ENCODE measurements at places on chromosomes 6 and 20.
A peak's percentile ranks its signal among the peaks of the same experiment; 100 is the strongest.

DNA sequence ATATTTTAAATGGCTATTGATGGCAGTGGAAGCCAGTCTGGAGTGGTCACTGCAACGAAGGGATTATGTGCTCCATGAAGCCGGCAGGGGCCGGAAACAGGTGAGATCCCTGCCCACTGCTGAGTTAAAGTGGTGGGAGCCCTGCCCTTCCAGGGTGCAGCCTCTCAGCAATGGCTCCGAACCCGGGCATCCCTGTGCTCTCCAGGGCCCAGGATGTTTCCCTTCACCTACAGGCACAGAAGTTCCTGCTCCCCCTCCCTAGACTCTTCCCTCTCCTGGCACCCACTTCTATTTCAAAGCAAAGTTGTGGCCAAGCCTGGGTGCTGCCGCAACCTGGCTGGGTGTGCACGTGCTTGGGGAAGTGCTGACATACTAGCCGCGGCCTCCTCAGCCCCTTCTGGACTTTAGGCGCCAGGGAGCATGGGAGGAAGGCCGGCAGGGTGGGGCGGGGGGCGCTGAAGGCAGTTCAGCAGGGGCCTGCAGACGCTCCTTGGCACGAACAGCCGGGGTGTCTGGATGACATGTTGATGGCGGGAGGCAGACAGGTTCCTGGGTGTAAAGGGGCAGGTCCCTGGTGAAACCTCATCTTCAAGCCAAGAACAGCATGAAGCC lies 452.3 kb downstream of the HTR1B start:
- no peaks in the 10 kb centered on the region for H3K4me1 ChIP-seq
- no peak overlapping the region for H3K4me3 ChIP-seq
- no peak overlapping the region for H3K27ac ChIP-seq
- DNase-seq, result no peak
- no peaks in the 10 kb centered on the region for H3K27me3 ChIP-seq

DNA sequence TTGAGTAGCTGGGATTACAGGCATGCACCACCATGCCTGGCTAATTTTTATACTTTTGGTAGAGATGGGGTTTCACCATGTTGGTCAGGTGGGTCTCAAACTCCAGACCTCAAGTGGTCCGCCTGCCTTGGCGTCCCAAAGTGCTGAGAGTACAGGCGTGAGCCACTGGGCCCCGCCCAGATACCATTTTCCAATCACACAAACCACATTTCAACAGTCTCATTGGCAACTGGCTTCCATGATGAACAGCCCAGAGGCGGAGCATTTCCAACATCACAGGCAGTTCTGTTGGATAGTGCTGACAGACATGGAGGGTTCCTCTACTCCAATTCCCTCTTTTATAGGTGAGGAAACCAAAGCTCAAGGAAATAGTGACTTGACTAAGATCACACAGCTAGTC lies 43.9 kb upstream of the PLCB4 start:
- no peaks in the 10 kb centered on the region for H3K4me1 ChIP-seq
- no peak for DNase-seq
- H3K36me3 ChIP-seq, result no peaks in the 10 kb centered on the region
- H3K27ac ChIP-seq, result no peak overlapping the region
- H3K4me3 ChIP-seq, result no peak overlapping the region

DNA sequence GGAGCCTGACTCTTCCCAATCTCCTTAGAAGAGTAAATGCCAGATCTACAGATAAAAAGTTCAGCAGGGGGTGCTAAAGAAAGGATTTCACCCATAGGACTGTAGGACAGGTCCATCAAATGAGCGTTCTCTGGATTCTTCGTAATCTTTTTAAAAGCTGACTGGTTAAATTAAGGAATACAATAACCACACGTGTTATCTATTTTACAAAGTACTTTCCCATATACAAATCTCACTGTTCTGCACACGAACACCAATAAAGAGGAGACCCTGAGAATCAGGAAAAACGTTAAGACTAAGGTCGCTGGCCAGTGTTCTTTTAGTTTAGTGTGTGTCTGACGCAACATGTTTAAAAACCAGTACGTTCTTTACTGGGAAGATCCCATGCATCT lies 542 bp downstream of the TUBE1 start:
- H3K4me1 ChIP-seq, result peaks cover 12% of the 10 kb centered on the region
- no peaks in the 10 kb centered on the region for H3K27me3 ChIP-seq
- H3K4me3 ChIP-seq, result peak overlapping the region; percentile 92
- no peaks in the 10 kb centered on the region for H3K36me3 ChIP-seq

DNA sequence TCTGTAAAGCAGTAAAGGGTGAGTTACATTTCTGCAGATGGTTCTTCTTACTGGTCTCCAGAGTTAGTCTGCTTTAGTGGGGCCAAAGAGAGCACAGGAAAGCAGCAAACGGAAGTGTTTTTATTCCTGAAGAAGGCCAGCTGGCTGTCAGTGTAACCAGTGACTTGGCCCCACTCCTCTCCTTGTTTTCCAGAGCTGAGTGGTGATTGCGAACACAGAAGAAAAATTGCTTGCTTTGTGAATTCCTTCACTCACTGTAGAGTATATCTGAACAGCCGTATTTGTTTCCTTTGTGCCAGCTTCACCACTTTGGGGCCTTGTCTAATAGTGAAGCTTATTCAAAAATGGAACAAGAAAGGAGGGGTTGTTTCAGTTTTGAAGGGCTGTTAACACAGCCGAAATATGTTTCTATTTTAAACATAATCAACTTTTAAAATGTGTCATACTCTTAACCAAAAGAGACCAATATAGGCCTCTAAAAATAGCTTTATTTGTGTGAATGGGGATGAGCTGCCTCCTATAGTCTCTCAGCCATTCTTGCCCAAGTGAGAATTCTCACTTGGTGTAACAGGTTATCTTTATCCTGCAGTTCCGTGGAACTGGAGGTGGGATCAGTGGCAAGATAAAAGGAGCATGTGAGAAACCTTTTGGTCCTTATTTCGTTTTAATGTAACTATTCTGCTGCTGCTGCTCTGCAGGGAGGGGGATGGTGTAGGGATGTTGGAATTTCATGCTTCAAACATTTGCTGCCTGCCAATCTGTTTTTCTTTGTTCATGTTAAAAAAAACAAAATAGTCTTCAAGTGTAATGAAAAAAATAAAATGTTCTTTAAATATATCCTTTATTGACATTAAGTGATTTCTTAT lies 37.8 kb downstream of the ZC2HC1B start:
- no peak overlapping the region for H3K4me3 ChIP-seq
- no peaks in the 10 kb centered on the region for H3K36me3 ChIP-seq
- no peaks in the 10 kb centered on the region for H3K4me1 ChIP-seq
- no peak for DNase-seq

DNA sequence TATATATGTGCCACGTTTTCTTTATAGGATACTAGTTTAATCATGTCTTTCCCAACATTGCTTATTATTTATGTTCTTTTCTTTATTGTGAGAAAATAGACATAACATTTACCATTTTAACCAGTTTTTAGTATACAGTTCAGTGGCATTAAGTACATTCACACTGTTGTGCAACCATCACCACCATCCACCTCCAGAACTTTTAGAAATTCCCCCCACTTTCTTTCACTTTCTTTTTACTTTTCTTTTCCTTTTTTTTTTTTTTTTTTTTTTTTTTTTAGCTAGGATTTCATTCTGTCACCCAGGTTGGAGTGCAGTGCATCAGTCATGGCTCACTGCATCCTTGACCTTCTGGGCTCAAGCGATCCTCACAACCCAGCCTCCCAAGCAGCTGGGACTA lies 18.5 kb downstream of the RBCK1 start:
- H3K27me3 ChIP-seq, result no peaks in the 10 kb centered on the region
- H3K36me3 ChIP-seq, result peaks cover 89% of the 10 kb centered on the region
- DNase-seq, result no peak
- no peak overlapping the region for H3K4me3 ChIP-seq

- H3K27me3 ChIP-seq, result no peaks in the 10 kb centered on the region
- DNase-seq, result no peak
- H3K4me1 ChIP-seq, result no peaks in the 10 kb centered on the region
- no peak overlapping the region for H3K27ac ChIP-seq
- no peak overlapping the region for H3K4me3 ChIP-seq
Measured at GRCh38 chr6:21522143-21522747, 71.3 kb upstream of the SOX4 start.

GRCh38 chr6:113493991-113494390 lies 363.2 kb upstream of the MARCKS start:
- H3K4me3 ChIP-seq, result no peak overlapping the region
- DNase-seq, result no peak
- H3K27me3 ChIP-seq, result no peaks in the 10 kb centered on the region
- no peaks in the 10 kb centered on the region for H3K4me1 ChIP-seq
- no peak overlapping the region for H3K27ac ChIP-seq
- H3K36me3 ChIP-seq, result no peaks in the 10 kb centered on the region

- H3K27ac ChIP-seq, result peak overlapping the region; percentile 74
- no peaks in the 10 kb centered on the region for H3K27me3 ChIP-seq
- H3K4me1 ChIP-seq, result peaks cover 58% of the 10 kb centered on the region
- H3K36me3 ChIP-seq, result no peaks in the 10 kb centered on the region
- no peak overlapping the region for H3K4me3 ChIP-seq
- DNase-seq, result no peak
Measured at GRCh38 chr20:53838311-53838868, 232.0 kb downstream of the BCAS1 start.

DNA sequence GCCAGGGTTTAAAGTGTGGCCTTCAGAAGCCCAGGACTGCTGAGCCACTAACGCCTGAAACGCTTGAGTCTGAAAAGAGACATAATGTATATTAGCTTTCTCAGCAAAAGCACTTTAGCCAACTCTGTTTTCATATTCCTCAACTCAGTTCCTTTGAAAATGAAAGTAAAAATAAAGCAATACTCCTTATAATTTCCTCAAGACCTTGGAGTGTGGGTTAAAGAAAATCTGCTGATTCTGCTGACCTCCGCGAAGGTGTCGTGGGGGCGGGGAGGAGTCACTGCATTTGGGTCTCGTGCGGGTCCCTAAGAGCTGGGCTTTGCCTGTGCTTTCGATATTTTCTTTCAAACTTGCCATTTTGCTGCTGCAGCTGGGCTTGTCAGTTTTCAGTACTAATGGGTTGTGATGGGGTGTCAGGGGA lies 142.2 kb upstream of the ARID1B start:
- DNase-seq, result no peak
- no peaks in the 10 kb centered on the region for H3K36me3 ChIP-seq
- H3K4me1 ChIP-seq, result no peaks in the 10 kb centered on the region
- peak overlapping the region; percentile 46 for H3K27ac ChIP-seq

DNA sequence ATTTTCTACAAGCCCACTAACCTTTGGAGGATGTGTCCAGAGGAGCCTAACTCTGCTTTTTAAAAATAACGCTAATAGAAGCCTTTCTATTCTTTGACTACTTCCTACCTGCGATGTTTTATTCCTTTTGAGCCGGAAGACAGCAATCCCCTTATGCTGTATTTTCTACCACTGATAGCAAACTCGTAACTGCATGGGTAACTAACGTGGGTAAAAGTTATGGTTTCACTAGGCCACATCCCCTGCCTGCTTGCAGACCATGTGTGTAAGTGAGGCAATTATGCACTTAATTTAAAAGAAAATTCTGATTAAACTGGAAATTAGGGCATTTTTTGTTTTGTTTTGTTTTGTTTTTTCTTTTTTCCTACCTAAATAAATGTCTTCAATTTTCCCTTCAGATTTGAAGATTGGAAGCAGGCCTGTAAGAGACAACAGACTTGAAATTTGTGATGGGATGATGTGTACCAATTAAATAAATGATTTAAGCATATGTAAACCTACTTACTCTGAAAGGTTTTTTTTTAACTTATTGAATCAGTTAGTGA lies 931 bp downstream of the UFL1 start:
- no peak for DNase-seq
- peaks cover 16% of the 10 kb centered on the region for H3K4me1 ChIP-seq
- H3K27me3 ChIP-seq, result no peaks in the 10 kb centered on the region
- peak overlapping the region; percentile 98 for H3K27ac ChIP-seq

DNA sequence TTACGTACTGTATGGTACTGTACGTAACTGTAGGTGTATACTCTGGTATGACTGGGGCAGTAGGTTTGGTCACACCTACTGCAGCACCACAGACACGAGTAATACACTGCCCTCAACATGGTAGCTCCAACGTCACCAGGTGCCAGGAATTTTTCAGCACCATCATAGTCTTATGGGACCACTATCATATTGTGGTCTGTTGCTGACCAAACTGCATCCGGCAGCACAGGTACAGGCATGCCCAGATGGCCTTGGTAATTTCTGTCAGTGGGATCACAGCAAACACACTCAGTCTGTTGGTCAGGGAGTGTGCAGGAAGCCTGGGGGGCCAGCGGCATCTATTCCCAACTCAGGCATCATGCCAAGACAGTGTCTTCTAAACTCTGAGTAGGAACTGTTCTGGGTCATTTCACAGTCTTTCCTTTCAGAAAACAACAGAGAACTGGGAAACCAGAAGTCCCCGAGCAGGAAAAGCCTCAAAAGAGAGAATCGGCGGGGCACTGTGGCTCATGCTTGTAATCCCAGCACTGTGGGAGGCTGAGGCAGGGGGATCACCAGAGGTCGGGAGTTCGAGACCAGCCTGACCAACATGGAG lies 5.8 kb downstream of the YTHDF1 start:
- peaks cover 6% of the 10 kb centered on the region for H3K4me1 ChIP-seq
- no peak for DNase-seq
- no peaks in the 10 kb centered on the region for H3K27me3 ChIP-seq
- H3K27ac ChIP-seq, result no peak overlapping the region
- H3K4me3 ChIP-seq, result no peak overlapping the region
- H3K36me3 ChIP-seq, result peaks cover 73% of the 10 kb centered on the region

GRCh38 chr6:45691426-45691825 lies 313.7 kb upstream of the SUPT3H start:
- DNase-seq, result no peak
- no peaks in the 10 kb centered on the region for H3K36me3 ChIP-seq
- H3K27me3 ChIP-seq, result no peaks in the 10 kb centered on the region
- H3K4me3 ChIP-seq, result no peak overlapping the region
- no peak overlapping the region for H3K27ac ChIP-seq

GRCh38 chr20:1685304-1686052 lies 27.9 kb upstream of the SIRPG start:
- DNase-seq, result no peak
- no peak overlapping the region for H3K27ac ChIP-seq
- H3K27me3 ChIP-seq, result no peaks in the 10 kb centered on the region
- H3K4me1 ChIP-seq, result peaks cover 12% of the 10 kb centered on the region
- no peaks in the 10 kb centered on the region for H3K36me3 ChIP-seq

- DNase-seq, result peak; percentile 63
- no peak overlapping the region for H3K4me3 ChIP-seq
- H3K27ac ChIP-seq, result peak overlapping the region; percentile 20
- no peaks in the 10 kb centered on the region for H3K27me3 ChIP-seq
- no peaks in the 10 kb centered on the region for H3K36me3 ChIP-seq
Measured at GRCh38 chr6:134420614-134421181, 102.8 kb upstream of the SGK1 start.

- no peak for DNase-seq
- no peak overlapping the region for H3K27ac ChIP-seq
- no peaks in the 10 kb centered on the region for H3K4me1 ChIP-seq
- no peaks in the 10 kb centered on the region for H3K27me3 ChIP-seq
- no peak overlapping the region for H3K4me3 ChIP-seq
Measured at GRCh38 chr6:52523378-52524142, 53.3 kb downstream of the TRAM2 start.

- H3K27ac ChIP-seq, result no peak overlapping the region
- H3K27me3 ChIP-seq, result no peaks in the 10 kb centered on the region
Measured at GRCh38 chr6:126548300-126548699, 208.4 kb downstream of the CENPW start.
